A673 (cell line): ENCODE measurements at places on chromosomes 12 and 14. TPM values are rescaled to one million over a fixed set of nuclear protein-coding genes. Genes with fewer than 3 reads are reported as not detected.

Gene KIF26A
- 11.5 and 16.0 TPM in 2 replicates for total RNA-seq

Gene SERPINA10
- total RNA-seq = not detected in 2 replicates

Gene PGF
- 32.2 and 48.1 TPM in 2 replicates for total RNA-seq

Gene TMEM229B
- total RNA-seq = 0.28 TPM in 1 of 2 replicates, not detected in the other

Gene SYCP3
- 0.19 and 0.26 TPM in 2 replicates for total RNA-seq

Gene PAX9
- 23.4 and 26.2 TPM in 2 replicates for total RNA-seq

Gene CMKLR1
- 0.24 and 0.57 TPM in 2 replicates for total RNA-seq

Gene DBX2
- total RNA-seq = 0.13 and 0.37 TPM in 2 replicates

Gene SIX1
- total RNA-seq = 24.0 and 25.0 TPM in 2 replicates

Gene GZMH
- total RNA-seq = not detected in 2 replicates

Gene LRRC9
- not detected in 2 replicates for total RNA-seq

Gene ACOT4
- total RNA-seq = 0.28 and 0.37 TPM in 2 replicates

Gene NPAS3
- total RNA-seq = 15.6 and 16.5 TPM in 2 replicates

DNA sequence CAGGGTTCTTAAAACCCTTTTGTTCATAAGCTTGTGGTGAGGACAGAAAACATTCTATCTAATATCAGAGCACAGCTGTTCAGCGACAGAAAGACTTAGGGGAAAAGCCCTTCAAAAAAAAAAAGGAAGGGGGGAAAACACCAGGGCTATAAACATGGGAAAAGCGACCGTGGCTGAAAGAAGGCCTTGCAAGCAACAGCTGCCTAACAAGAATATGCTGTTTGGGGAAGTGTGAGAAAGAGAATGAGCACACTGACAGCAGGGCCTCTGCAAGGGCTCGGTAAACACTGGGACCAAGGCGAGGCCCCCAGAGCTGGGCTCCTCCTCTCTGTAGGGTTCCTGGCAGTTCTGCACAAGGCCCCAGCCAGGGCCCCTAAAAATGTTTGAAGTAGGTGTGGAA is 27.4 kb upstream of the CCND2 start:
- DNase-seq = no peak

DNA sequence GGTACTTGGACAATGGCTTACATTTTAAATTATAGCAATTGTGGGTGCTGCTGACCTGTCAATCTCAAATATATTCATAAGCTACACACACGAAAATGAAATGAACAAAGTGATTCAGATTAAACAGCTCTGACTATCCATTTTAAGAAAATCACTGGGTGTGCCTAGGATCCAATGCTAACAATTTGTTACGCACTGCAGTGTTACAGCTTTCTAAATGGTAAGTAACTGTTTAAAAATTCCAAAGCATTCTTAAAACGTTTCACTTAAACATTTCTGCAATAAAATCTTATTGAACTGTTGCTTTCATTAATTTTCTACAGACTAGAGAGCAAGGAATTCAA is 18.9 kb downstream of the LMO3 start:
- no peak for DNase-seq

GRCh38 chr14:33848706-33849454 is 102.0 kb downstream of the EGLN3 start:
- DNase-seq = peak; percentile 80

DNA sequence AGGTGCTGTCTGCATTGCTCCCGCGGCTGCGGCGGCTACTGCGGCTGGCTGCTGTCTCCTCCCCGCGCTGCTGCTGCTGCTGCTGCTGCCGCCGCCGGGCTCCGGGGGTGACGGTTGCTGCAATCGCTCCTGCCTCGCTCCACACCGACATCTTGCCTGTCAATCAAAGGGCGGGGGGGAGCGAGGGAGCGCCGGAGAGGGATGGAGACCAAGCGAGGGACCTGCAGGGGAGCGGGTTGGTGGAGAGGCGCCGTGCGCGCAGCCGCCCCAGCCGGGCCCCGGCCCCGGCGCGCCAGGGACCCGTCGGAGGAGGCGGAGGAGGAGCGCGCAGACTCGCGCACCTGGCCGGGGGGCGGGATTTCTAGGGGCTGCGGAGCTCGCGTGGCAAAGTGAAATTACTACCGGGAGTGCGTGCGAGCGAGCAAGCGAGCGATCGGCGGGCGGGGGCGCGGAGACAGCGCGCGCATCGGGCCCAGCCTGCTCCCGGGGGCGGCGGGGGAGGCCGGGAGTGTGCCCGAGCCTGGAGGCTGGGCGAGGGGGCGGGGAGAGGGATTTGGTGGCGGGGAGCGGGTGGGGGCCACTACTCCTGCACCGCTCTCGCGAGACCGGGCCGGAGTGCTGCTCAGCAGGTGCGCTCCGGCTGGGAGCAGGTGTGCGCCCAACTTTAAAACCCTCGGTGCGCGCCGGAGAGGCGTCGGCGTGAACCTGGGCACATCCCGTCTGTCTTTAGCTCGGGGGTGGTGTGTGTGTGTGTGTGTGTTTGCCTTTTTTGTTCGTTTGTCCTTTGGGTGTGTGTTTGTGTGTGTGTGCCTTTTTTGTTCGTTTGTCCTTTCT is at the start of gene KSR2:
TSS of gene KSR2 (minus strand) at position 165 of the 834 bp plus-strand sequence. CDS start 735 bp downstream, outside the sequence.
- peak; percentile 63 for DNase-seq

DNA sequence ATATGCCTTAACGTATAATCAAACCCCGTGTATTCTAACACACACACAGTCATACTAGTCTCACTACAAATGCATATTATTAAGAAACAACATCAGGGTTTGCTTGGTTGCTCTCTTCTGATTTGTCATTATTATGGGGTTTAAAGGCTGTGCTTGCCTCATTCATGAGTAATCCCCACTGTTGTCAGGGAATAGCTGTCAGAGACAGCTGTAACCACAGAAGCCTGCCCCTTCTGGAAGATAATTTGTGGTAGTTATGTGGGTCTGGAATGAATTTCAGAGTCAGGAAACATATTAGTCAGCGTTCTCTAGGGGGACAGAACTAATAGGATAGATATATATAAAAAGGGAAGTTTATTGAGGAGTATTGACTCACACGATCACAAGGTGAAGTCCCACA is 456.9 kb upstream of the TMEM132C start:
- peak; percentile 87 for DNase-seq

DNA sequence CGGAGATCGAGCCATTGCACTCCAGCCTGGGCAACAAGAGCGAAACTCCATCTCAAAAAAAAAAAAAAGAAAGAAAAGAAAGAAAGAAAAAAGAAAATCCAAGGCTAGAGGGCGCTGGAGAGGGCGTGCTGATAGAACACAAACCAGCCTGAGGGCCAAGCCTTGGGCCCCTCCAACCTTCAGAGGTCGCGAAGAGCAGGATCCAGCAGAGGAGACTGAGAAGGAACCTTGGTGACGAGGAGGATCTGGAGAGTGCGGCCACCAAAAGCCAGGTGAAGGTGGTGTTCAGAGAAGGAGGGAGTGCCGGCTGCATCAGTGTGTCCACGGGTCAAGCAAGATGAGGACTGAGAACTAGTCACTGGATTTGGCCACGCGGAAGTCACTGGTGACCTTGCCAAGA is 4.1 kb upstream of the DYNC1H1 start:
- DNase-seq = peak; percentile 67

GRCh38 chr12:65889144-65889880 is 65.0 kb downstream of the HMGA2 start:
- DNase-seq = no peak

DNA sequence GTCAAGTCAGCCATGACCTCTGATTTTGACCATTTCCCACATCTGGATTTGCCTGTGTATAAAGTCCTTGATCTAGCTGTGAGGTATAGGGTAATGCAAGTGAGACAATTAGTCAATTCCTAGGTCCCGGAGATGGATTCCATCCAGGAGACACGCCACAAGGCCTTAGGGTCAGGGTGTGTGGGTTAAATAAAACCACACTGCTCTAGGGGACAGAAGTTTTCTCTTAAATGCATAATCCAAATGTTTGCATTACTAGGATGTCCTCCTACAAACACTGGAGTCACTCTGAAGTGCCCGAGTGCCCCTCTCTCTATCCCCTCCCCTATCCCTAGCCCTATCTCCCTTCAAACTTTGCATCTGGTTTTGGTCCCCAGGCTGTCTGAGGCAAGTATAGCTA is 26.8 kb downstream of the LRIG3 start:
- no peak for DNase-seq

- DNase-seq = no peak
These were observed 128.6 kb downstream of the ACSS3 start for GRCh38 chr12:81206429-81206828.

DNA sequence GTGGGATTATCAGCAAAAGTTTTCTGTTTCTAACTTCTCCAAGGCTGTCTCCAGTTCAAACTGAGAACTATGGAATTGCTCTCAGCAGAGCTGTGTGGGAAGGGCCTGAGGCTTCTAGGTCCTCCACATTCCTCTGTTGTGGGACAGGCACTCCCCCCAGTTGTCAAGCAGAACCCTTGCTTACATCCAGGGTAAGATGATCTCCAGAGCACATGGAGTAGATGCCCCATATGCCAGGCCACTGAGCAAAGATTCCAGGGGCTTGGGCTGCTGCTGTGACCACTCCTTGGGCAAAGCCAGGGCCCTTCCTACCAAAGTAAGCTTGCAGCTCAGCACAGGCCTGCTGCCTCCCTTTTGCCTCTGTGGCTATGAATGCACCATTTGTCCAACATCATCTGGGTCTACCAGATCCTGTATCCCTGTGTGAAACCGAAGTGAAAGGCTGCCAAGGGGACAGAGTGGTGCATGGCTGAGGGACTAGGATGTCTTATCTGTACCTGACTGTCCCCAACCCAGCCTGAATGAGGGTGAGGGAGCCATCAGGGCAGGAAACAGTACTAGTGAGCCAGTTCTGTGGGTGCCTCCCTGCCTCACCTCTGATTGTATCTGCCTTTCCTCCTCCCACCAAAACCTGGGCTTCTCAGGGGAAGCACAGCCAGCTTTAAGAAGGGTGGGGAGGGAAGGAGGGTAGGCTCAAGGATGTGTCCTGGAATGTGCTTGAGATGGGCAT is 13.1 kb upstream of the ESPL1 start:
- no peak for DNase-seq

- DNase-seq = no peak
These were observed 75.9 kb downstream of the BMP4 start for GRCh38 chr14:53880761-53881160.

GRCh38 chr12:73659802-73660201 is 877.8 kb upstream of the ATXN7L3B start:
- no peak for DNase-seq

DNA sequence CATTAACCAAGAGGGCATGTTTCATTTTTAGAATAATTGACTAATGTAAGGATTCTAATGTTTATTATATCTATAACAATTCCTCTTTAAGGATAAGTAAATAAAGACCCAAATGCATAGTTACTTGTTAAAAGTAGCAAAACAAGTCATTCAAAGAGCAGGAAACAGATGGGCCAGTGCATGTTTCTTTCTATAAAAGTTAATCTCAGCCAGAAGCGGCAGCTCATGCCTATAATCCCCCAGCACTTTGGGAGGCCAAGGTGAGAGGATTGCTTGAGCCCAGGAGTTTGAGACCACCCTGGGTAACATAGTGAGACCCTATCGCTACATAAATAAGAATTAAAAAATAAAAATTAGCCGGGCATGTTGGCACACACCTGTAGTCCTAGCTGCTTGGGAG is 391.0 kb upstream of the RGS6 start:
- peak; percentile 33 for DNase-seq

DNA sequence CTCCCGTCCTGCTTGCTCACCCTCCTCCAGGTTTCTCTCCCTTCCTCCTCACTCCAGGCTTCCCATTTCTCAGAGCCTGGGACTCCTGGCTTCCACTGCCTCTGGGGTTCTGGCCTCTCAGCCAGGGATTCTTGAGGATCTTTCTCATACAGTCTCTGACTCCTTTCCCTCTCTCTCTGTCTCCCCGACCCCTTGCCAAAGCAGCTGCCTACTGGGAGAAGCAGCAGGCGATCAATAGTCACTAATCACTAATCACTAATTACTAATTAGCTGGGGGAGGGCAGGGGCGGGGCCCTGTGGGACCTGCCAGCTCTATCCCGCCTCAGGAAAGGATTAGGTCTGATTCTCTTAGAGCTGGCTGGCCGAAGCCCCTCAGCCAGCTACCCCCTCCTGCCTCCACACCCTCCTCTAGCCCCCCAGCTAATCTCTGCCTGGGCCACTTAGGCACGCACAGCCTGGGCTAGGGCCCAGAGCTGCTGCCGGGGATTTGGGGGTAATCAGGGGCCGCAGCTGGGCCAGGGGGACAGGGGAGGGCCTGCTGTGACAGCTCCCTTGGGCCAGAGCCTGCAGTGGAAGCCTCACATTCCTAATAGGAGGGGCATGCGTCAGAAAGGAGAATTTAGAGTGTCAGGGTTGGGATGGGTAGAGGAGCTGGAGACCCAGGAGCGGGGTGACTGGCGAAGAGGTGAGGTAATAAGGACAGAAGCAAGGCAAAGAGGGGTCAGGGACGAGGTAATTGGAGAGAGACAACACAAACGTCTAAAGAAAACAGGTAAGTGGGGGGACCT is 2.8 kb downstream of the NXPH4 start:
- no peak for DNase-seq

DNA sequence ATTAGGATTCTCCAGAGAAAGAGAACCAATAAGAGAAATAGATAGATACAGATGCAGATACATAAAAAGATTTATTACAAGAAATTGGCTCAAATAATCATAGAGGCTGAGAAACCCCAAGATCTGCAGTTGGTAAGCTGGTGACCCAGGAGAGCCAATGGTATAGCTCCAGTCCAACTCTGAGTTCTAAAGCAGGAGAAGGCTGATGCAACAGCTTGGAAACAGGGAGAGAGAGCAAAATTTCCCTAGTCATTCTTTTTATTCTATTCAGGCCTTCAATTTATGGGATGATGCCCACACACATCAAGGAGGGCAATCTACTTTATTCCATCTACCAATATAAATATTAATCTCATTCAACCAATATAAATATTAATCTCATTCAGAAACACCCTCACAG is 218.2 kb downstream of the PRKD1 start:
- DNase-seq = peak; percentile 30

- DNase-seq = no peak
These were observed 149.2 kb downstream of the EMP1 start for GRCh38 chr12:13345722-13346121.

- DNase-seq = no peak
These were observed 19.1 kb upstream of the PGF start for GRCh38 chr14:74974364-74975058.

DNA sequence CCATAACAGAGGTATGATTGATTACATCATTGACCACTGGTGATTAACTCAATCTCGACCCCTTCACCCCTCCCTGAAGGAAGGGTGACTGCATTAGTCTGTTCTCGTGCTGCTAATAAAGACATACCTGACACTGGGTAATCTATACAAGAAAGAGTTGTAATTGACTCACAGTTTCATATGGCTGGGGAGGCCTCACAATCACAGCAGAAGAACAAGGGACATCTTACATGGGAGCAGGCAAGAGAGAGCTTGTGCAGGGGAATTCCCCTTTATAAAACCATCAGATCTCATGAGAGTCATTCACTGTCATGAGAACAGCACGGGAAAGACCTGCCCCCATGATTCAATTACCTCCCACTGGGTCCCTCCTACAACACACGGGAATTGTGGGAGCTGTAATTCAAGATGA is 55.9 kb upstream of the TMCC3 start:
- no peak for DNase-seq

GRCh38 chr12:14164266-14164665 is 182.9 kb upstream of the GRIN2B start:
- DNase-seq = peak; percentile 38

DNA sequence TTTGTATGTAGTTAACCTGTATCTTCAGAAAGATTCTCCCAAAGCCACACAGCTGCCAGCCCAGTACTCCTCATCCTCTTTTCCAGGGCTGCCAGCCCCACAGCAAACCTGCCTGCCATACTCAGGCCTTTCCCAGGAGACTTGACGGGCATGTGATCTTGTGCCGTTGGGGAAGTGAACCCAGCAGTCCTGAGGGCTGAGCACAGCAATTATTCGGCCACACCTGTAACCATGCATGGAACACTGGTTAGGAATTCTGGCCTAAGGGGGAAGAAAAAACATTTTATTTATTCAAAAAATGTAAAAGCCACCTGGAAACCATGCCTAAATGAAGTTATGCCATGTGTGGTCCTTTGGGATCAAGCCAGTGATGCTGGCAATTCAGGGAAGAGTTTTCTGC is 145.3 kb downstream of the GRIN2B start:
- no peak for DNase-seq
